Stimulated activated CD4-positive, alpha-beta T cell treated with anti-CD3 and anti-CD28 coated beads, Interleukin-2, amount 100 ng/mL, for 24 hours (primary cell): ENCODE measurements at places on chromosomes 7 and 10.

DNA sequence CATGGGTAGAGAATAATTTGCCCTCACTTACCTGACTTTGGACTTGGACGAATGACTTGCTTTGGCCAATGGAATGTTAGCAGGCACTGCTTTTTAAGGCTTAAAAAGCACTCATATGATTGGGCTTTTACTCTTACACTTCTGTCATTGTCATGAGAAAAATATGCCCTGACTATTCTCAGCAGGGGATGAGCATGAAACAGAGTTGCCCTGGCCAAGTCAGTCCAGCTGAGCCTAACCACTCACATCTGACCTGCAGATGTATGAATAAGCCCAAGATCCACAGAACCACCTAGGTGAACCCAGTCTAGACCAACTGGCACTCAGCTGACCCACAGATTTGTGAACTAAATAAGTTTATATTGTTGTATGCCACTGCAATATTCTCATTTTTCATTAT is 573.5 kb downstream of the TNS3 start:
- no peak for DNase-seq

- peak; percentile 50 for DNase-seq
Observed at GRCh38 chr7:74606101-74606908, 51.2 kb upstream of the GTF2I start.

DNA sequence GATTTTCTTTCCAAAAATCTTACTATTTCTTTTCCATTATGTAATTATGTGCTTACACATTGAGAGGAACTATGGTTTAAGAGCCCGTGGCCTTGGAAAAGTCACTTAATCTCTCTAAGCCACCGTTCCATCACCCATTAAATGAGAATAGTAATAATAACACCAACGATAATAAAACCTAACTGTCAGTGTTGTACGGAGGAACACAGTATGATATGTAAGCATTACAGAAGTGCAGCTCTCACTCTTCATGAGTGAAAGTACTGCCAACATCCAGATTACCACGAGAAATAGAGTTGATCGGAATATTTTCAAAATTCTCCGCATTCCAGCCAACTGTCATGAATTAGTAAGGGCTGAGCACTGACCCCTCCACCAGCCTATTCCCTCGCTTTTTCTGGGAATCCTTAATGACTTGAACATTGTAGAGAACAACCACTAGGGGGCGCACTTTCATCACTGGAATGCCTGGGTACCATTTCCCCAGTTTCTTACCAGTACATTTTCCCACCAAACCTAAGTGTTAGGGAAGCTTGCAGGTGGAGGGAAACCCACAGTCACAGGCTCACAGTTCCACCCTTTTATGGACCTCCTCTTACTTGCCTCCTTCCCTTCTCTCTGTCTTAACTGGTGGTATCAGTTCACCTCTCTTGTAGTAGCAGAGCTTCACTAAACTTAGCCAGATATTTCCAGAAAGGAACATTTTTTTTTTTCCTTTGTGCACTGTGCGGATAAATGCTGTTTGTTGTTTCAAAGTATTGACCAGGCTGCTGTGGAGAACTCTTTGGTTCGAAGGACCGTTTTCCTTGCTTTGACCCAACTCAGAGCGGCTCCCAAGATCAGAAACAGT is 27.8 kb downstream of the NKX2-3 start:
- peak; percentile 30 for DNase-seq

DNA sequence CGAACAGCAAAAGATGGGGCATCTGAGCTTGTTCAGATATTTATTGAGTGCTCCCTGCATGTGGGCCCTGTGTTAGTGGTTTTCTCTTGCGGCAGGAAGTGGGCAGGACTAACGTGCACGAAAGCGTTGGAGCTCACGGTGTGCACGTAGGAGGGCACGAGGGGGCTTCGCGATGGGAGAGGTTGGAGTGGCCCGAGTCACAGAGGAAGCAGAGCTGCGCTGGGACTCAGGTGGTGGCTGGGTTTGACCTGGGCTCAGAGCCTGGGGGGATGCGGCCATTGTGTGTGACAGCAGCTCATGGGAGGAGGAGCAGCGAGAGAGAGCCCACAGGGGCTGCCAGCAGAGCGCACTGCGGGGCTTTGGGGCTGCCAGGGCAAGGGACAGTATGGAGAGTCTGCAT is 7.7 kb downstream of the ZSCAN25 start:
- peak; percentile 73 for DNase-seq

DNA sequence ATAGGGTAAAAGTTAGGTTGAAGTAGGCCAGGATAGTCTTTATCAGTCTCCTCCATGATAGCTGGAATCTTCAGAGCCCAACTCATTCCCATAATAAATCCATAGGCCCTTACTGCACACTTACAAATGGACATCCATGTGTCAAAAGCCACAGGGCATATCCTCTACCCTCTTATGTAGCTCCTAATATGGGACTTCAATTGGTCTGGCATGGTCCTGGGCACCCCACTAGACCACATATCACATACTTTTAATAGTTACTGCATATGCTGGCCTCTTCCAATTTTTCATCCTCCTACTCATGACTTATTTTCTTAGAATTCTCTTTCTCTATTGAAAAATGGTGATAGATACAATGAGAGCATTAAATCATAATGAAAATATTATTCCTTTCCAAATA is 169.3 kb downstream of the MAGI2 start:
- DNase-seq: no peak

- DNase-seq: no peak
Observed at GRCh38 chr10:36638462-36639155, 486.8 kb upstream of the ANKRD30A start.

GRCh38 chr10:33193701-33194521 is 140.6 kb downstream of the NRP1 start:
- no peak for DNase-seq

DNA sequence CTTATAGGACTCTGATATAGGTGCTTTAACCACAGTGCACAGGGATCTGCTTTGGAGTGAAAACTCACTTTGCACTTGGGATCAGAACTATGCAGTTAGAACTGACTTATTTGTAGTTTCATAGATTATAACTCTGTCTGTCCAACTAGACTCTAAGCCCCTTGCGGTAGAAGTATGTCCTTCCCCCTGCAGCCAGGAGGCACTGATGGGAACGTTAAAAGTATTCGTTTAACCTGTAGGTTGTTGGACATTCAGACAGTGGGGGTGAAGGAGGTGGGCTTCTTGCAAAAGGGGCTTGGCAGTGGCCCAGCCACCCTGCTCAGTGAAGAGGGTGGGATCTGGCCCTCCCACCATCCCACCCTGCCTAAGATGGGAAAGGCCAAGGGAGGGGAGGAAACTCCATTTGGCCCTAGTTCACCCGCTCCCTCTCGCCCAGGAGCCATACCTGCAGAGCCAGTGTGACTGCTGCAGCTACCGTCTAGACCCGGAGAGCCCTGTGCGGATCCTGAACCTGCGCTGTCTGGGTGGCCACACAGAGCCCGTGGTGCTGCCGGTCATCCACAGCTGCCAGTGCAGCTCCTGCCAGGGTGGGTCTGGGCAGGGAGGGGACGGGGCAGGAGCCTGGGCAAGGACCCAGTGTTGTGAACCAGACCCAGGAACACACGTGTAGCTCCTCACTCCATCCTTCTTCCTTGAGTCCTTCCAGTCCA is 5.7 kb upstream of the ZNF862 start:
- no peak for DNase-seq

DNA sequence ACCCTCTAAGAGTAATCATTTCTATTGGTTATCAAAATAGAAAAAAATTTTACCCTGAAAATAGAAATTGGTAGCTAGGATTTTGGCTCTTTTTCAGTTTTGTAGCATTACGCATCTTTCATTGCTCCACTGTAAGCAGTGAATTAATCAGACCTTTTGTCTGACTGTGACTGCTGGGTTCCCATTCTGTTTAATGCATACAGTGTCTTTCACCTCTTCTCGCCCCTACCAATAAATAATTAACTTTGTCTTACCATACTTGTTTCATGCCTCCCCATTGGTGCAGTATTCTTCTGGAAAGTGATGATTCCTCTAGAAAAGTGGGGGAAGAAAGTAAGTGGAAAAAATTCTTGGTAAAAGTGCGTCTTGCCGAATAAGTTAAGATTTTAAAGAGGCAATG is 73.2 kb downstream of the AP3M1 start:
- no peak for DNase-seq

- peak; percentile 24 for DNase-seq
Observed at GRCh38 chr7:25069900-25070443, 55.1 kb downstream of the CYCS start.

GRCh38 chr7:148121401-148121800 is 469.2 kb upstream of the C7orf33 start:
- no peak for DNase-seq

GRCh38 chr10:90430186-90430585 is 427.7 kb downstream of the HTR7 start:
- no peak for DNase-seq

DNA sequence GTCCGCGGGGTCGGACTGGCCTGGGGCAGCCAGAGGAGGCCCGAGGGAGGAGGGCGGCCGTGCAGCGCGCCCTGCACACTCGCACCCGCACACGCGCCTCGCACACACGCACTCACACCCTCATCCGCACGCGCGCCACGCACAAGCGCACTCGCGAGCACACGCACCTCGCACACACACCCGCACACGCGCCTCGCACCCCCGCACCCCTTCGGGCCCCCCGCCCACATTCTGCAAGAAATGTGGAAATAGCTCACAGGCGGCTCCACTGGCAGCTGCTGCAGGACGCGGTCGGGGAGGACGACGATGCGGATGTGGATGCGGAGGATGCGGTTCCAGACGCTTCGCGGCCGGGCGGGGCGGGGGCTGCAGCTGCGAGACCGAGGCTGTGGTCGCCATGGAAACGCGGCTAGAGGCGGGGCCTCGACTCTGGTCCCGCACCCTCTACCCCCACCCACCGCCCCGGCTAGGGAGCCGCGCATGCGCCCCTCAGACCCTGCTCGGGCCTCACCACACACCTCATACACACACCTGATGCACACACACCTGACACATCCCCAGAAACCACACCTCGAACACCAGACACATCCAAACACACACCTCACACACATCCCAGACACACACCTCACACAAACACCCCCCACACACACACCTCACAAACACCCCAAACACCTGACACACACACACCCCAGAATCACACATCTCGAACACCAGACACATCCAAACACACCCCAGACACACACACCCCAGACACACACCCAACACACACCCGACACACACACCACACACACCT is at the start of gene CALY:
CALY (minus strand) TSS at position 320 of the 793 bp plus-strand sequence. CDS start 7,907 bp downstream, outside the sequence.
- peak; percentile 69 for DNase-seq

- DNase-seq: peak; percentile 30
Observed at GRCh38 chr7:141654551-141654950, 47.4 kb downstream of the DENND11 start.

GRCh38 chr10:5500910-5501309 is 1.5 kb upstream of the CALML5 start:
- DNase-seq: no peak

DNA sequence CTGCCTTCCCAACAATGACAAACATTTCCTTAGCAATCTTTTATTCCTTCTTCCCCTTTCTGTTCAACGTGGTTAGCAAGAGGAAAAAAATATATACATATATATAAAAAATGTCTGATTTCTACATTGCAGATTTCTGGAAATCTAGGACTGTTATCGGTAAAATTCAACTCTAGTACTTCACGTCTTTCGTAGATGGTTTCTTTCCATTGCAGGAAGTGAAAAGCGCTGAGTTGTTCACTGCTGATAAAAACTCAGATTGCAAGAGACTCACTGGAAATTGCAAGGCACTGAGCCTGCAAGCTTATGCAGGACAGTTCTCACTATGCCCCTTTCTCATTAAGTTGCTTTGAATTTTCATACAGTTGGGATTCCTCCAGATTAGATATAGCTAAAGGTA is 23.9 kb downstream of the KIN start:
- no peak for DNase-seq

- DNase-seq: peak; percentile 43
Observed at GRCh38 chr10:21526860-21527597, 1.5 kb upstream of the SKIDA1 start.

- no peak for DNase-seq
Observed at GRCh38 chr10:28072573-28072972, 73.7 kb upstream of the ODAD2 start.

DNA sequence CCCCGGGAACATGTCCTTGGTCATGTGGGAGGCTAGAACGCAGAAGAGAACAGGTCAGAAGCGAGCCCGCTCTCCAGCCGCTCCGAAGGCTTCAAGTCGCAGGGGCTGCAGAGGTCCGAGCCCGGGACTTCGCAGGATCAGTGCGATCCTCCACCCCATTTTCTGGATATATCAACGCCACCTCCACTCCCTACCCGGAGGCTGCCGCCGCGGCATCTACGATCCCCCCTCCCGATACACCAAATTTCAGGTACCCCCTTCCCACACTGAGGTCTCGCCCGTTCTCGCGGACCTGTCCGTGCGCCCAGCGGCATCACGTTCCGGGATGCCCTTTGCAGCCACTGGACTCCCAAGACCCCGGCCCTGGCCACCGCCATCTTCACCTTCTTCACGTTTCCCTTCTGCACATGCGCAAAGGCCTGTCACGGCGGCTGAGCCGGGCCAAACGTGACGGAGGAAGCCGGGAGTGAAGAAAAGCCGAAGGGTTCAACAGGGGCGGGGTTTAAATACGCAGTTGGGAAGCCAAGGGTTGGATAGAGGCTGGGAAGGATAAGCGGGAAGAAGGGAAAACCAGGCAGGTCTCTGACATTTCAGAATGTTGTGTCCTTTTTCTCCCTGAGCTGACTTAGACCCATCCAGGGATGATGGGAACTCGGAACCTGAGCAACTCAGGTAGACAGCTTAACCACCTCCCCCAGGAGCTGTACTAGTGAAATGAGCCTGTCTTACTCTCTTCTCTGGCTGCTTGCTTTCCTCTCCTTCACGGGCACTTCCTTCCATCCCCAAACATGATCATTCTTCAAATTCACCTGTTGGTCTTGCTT is at the start of gene NDUFB8:
NDUFB8 (minus strand) TSS at position 397 of the 824 bp plus-strand sequence; CDS start at position 377, 20 bp downstream.
- DNase-seq: peak; percentile 88

- peak; percentile 37 for DNase-seq
Observed at GRCh38 chr10:72254813-72255568, 18.7 kb upstream of the DDIT4 start.

DNA sequence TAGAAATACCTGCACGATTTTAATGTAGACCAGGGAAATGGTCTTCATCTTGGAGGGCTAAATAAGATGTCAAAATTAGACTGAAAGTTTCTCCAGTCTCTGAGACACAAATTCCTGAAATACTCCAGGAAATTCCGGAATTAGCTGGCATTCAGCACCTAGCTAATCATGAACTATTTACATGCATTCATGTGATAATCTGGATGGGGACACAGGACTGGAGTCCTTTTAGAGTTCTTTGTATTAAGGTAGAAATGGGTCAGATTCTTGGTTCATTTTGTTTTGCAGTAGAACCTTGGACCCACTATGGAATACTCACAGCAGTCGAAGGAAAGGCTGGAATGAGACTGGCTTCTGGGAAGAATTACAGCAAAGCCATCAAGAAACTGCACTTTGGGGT is 65.3 kb upstream of the MDFIC start:
- DNase-seq: no peak

DNA sequence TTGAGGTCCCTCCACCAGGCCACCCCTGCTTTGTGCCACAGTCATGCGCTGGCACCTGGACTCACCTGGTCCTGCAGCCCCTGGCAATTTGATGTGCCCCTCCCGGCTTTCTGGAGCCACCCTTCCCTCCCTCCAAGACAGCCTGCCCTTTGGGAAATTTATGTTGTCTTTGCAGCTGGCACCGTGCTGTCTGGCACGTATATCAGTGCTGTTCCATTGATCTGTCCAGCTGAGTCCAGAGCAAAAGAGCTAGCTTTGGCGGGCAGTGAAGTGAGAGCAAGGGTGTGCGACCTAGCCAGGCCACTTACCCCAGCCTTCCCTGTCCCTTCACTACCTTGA is 5.7 kb downstream of the RARRES2 start:
- no peak for DNase-seq
